MCF 10A (cell line): ENCODE measurements at places on chromosomes 12 and 14. TPM values are rescaled to one million over a fixed set of nuclear protein-coding genes. Genes with fewer than 3 reads are reported as not detected.

DTX3 gene
- 1.7 and 2.0 TPM in 2 replicates for total RNA-seq

DNA sequence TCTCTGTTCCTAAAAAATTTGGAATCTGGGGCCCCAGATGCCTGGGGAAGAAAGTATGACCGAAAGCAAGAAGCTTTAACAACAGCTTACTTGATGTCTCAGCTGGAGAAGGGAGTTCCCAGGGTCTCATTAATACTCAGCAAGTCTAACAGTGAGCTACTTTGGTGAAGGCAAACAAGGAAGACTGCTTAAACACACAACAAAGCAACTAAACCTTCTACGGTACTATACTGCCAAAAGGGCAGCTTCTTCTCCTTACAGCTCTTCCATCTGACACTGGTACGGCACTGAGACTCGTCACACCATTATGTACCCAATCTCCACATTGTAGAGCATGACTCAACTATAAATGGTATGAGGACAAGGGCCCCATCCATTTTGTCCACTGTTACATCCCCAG lies 213.0 kb downstream of the MED13L start:
- DNase-seq: no peak

- peak; percentile 76 for DNase-seq
These were observed 4.8 kb upstream of the DGLUCY start for GRCh38 chr14:91108941-91109611.

DNA sequence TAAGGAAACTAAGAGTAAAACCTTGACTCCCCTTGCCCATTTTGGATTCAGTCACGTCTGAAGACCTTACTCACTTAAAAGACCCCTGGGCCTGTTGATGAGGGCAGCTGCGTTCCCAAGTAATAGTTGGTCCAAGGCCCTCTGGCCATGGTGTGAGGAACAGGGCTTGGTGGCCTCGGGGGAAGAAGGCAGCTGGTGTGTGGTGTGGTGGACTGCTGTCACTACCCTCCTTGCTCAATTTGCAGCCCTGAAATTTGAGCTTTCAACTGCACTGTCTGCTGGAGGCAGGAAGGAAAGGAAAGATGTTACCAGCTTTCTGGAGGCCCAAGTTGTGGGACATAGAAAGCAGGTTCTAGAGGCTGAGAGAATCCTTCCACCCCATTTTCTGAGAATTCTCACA lies 128.2 kb downstream of the SLC38A6 start:
- DNase-seq: no peak

- no peak for DNase-seq
These were observed 500.5 kb downstream of the NAV3 start for GRCh38 chr12:78331181-78331580.
